ENCODE measurements at places on chromosomes 1 and 21.

GRCh38 chr1:212158912-212159796 lies 123.6 kb downstream of the DTL start:
- DNase-seq, result no peak

DNA sequence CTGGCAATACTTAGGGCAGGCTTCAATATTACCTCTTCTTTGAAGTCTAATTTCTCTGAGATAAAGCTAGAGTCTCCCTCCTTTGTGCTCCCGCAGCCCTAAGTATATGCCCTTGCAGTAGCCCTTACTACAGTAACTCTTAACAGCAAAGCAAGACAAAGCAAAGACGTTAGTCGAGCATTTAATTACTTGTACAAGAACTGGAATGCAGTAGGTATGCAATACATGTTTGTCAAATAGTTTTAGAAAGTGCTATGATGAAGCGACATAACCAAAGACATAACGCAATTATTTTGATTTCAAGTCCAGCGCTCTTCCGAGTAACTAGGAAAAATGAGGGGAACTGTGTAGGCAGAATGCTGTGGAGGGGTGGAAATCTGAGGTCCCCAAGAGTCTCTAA lies 1.6 kb downstream of the P3H1 start:
- DNase-seq, result no peak

- peak; percentile 30 for DNase-seq
These were observed 315.3 kb downstream of the TPR start for GRCh38 chr1:186059752-186060151.

GRCh38 chr21:38205940-38206339 lies 50.9 kb upstream of the KCNJ15 start:
- peak; percentile 16 for DNase-seq

GRCh38 chr21:42563261-42563660 lies 49.6 kb downstream of the SLC37A1 start:
- no peak for DNase-seq

DNA sequence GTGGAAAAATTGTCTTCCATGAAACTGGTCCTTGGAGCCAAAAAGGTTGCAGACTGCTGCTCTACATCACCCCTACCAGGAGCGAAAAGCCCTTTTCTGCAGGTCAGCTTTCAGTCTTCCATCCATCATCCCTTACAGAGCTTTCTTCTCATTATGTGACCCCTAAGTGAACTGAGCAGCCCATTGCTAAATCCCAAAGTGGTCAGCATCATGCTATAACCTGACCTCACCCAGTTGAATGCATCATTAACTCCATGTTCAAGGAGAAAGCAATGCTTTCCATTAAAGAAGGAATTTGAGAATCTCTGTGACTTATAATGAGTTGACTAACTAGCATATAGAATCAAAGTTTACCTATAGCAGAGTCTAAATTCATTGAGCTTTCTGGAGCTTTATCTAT lies 10.4 kb upstream of the IL24 start:
- DNase-seq, result no peak

DNA sequence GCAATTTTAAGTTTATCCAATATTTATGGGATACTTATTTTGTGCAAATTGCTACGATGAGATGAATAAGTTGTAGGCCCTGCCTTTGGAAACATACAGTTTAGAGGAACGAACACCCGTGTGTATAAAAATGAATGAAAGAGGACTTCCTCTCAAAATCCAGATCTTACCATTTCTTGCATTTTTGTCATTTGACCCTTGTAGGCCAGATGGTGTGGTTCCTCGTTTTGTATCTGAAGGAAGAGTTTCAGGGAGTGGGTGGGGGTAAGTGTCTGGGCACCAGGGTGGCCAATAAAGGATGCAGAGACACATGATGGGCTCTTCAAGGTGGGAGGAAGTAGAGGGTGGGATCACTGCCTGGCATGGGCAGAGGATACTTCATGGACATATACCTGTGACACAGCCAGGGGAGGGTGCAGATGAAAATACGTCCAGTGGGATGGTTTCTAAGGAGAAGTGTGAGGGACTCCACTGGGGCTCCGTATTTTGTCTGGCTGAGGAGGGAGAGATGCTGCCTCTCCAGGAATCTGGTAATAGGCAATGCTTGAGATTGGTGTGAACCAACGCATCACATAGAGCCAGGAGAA lies 14.4 kb downstream of the MAPKAPK2 start:
- no peak for DNase-seq

- no peak for DNase-seq
These were observed 685.2 kb upstream of the NCAM2 start for GRCh38 chr21:20313013-20313412.

DNA sequence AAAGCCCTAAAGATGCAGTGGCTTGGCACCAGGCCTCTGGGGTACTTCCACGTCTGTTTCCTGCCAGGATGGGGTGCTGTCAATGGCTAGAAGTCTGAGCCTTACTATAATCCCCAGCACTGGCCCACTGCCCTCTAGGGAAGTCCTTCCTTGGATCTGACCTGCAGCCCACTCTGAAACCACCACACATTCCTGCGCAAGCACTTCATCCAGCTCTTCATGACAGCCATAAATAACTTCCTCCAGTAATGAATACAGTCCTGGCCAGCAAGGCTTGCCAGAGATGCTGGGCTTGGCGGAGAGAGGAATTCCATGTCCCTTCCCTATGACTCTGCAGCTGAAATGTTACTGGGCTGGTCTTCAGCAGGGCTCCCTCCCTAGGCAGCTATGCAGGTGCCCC lies 32.6 kb downstream of the ALPL start:
- DNase-seq, result no peak

DNA sequence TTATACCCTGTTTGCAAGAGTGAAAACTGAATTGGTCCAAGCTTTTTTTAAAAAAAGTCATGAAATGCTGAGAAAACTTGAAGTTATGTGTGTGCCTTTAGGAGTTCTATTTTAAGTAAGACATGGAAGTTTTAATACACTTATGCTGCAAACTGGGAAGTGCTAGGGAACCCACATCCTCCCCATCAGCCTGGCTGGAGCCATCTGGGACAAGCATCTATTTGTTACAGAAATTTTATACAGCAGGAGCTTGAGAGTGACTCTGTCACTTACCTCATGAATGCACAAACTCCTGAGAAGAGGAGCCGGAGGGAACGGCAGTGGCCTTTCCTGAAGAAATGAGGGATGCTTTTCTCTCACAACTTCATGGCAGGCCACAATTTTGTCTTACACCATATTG lies 78.2 kb upstream of the SLC44A3 start:
- DNase-seq, result no peak

DNA sequence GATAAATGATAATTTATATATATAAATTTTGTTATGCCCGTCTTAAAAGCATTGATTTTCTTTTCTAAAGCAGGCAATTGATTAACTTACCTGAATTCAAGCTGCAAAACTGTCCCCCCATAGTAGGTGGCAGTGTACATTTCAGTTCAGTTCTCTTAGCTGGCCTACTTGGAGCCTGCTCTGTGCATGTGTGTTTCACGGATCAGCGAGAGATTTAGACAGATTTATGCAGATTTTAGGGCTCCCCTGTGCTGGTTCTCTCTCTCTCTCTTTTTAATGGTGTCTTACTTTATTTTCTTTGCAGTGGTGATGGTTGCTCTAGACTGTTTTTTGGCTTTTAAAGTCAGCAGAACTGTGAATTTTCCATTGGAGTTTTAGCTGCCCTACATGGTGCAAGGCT lies 30.7 kb downstream of the CLIC4 start:
- no peak for DNase-seq

DNA sequence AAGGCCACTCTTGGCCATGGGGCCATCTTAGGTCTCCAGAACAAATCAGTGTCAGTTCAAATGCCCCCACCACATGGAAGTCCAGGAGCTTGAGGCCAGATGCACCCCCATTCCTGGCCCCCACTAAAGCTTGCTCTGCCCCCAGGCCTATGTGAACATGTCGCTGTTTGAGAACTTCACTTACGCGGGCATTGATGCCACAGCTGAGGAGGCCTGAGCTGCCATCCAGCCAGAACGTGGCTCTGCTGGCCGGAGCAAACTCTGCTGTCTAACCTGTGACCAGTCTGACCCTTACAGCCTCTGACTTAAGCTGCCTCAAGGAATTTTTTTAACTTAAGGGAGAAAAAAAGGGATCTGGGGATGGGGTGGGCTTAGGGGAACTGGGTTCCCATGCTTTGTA lies 15.1 kb upstream of the MPL start:
- DNase-seq, result no peak

- no peak for DNase-seq
These were observed 62.9 kb upstream of the EDN2 start for GRCh38 chr1:41547336-41547735.

DNA sequence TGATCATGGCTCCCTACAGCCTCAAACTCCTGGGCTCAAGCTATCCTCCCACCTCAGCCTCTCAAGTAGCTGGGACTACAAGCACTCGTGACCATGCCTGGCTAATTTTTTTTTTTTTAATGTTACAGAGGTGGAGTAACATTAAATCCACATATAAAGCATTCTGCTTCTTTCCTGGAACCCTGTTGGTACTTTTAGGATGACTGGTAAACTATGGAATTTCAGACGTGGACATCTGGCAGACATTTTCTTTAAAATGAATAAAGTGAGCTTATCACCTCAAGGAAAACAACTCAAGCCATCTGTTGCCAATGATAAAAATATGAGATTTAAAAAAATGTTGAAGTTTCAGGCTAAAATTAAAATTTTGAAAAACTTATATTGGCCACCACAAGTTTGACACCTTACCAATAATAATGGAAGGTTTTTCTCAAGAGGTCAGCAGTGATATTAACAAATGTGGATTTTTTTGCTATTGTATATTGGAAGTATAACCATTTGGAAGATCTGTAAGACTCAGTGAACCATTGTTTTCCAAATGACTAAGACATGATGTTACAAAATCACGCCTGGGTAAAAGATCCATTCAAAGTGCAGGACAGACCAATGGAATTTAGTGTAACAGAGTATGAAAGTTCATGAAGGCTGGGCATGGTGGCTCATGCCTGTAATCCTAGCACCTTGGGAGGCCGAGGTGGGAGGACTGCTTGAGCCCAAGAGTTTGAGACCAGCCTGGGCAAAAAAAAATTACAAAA lies 52.7 kb upstream of the EIF4G3 start:
- DNase-seq, result no peak

GRCh38 chr1:75786901-75787493 lies 941 bp downstream of the RABGGTB start:
- no peak for DNase-seq

GRCh38 chr1:54007613-54008012 lies 10.4 kb downstream of the LDLRAD1 start:
- DNase-seq, result no peak

GRCh38 chr1:165841582-165842017 lies 14.2 kb downstream of the UCK2 start:
- DNase-seq, result no peak

GRCh38 chr1:10283318-10283984 lies 73.1 kb downstream of the KIF1B start:
- DNase-seq, result no peak

DNA sequence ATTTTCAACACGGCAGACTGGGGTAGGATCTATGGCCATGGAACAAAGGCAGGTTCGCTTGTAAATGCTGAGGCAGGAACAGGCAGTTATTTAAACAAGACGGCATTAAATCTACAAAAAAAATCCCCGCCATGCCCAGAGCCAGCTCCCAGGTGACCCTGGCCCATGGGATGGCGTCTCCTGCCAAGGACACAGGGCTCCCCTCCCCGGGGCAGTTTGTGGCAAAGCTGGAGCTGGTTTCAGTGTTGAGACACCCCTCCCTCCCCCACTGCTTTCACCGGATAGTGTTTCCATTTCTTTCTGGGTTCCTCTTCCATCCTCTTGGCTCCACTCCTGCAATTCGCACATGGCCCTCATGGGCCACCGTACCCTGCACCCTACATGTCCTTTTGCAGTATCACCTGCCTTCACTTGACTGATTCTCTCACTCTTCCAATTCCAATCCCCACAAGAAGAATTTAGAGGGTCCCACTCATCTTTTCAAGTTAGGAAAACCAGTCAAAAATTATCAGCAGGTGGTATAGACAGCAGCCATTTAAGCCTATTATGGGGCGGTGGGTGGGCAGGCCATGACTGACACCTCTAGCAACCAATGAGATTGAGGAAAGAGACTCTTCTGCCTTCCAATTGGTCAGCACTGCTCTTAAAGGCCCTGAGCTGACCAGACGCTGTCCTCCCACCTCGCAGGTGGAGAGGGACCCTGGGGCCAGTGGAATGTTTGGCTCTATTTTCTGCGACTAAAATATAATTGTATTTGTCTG lies 52.0 kb downstream of the OLIG1 start:
- no peak for DNase-seq

GRCh38 chr1:209647156-209647555 lies 5.1 kb downstream of the LAMB3 start:
- DNase-seq, result no peak

DNA sequence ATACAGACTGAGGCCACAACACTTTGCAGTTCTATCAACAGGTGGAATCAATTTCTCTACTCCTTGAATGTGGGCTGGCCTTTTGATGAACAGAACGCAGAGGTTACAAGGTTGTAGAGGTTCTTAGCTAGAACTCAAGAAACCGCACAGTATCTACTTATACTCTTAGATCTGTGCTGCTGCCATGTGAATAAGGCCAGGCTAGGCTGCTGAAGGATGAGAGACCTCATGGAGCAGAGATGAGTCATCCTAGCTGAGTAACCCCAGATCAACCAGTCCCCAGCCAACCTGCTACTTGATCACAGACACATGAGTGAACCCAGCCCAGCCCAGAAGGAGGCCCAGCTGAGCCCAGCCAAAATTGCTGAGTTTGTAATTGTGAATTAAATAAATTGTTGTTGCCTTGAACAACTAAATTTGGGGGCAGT lies 35.3 kb upstream of the BCAR3 start:
- DNase-seq, result peak; percentile 55

DNA sequence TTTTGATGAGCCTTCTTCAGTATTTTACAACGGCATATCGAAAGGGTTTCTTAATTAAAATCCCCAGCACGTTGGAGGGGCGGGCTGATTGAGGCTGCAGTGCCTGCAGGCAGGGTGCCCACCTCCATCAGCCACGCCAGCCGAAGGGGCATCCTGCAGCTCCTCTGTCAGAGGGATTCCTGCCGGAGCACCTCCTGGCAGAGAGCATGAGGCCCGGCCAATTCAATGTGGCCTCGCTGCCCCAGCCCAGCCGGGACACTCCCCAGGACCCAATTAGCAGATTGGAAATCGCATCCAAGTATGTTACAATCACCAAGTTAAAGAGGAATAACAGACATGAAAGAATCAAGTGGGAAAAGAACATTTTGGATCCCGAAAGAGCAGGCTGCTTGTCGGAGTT lies 216.6 kb downstream of the ST6GALNAC3 start:
- no peak for DNase-seq

DNA sequence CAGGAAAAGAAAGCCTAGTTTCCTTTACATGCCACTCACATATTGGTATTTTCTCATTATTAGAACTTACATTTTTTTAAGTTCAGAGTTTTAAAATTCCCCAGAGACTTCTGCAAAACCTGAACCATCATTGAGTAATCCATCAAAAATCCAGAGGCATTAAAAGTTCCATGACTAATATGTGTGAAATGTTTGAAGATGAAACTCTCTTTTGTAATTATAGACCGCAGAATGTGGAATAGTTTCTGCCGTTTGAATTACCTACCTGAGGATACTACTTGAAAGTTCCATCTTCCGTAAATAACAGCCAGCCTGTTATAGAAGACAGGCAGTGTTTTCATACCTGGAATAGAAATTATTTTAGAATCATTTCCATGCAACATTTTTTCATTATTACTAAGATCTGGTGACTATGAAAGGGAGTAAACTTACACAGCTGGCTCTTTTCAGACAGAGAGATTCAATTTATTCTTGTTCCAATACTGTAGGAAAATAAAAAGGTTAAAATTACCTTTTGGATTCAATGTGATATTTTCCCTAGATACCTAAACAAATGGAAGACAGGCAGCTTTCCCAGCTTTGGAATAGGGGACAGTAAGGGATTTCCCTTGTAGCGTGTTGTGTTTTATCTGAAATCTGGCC lies 131.4 kb downstream of the ST6GALNAC5 start:
- DNase-seq, result no peak

Measured in NCI-H510A treated with DMSO at 0.1 percent for 48 hours (cell line).